ENCODE measurements at places on chromosomes 7 and 10. TPM values are rescaled to one million over a fixed set of nuclear protein-coding genes. Genes with fewer than 3 reads are reported as not detected.

GRCh38 chr10:90418869-90419652 lies 438.8 kb downstream of the HTR7 start:
- no peak for DNase-seq

Gene SPACDR
- total RNA-seq, result 0.49 TPM

- DNase-seq, result no peak
Measured at GRCh38 chr7:115368998-115369397, 447.1 kb downstream of the MDFIC start.

Gene FXYD4
- total RNA-seq, result not detected

DNA sequence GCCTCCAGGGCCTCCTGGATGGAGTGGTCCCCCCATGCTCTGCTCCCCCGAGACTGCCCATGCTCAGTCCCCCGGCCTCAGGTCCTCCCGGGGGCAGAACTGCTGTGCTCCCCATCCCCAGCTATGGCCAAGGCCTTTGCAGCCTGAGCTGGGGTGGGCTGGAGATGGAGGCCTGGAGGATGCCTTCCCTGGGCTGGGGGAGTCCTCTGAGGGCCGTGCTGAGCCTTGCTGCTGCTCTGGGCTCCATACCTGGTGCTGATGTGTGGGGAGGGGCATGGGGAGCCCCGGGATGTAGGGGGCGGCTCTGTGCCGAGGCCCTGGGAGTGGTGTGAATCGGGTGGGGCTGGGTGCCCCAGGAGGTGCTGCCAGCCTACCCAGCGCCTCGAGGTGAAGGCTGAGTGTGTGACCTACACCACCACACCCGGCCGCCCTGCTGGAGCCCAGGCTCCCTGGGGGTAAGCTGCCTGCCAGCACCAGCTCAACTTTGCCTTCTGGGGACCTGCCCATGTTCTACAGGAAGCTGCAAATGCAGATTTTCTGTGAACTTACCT lies 109.5 kb downstream of the UNCX start:
- no peak for DNase-seq

DNA sequence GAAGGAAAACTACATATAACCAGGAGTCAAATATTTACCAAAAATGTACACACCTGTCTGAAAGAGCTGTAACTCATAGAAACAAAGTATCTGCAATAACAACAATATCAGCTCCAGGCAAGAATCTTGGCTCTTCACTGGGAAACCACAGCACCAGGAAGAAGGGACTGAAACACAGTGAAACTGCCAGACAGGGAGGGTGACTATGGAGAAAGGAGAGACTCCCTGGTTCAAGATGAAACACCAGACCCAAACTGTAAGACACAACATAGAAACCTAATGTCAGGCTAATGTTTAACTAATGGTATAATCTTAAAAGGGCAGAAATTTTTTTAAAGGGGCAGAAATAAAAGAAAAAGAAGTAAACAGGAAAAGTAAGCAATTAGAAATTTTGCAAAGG lies 11.5 kb upstream of the TAS2R39 start:
- DNase-seq, result no peak

DNA sequence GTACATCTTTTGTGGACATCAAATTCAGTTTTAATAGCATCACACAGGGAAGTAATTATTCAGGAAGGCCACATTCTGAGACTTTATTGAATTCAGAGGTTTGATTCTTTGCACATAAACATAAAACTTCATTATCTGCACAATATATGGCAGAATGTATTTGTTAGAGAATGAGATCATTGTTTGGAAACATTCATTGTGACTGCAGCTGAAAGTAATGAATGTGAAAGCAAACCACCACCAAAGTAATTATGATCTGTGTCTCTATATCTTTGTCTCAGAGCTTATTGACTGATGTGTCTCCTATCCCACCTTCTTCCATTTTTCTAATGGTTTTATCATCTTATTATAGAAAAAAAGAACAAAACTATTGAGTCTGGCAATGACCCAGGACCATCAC lies 340.9 kb upstream of the PCDH15 start:
- DNase-seq, result peak; percentile 0

Gene HPSE2
- 3.1 TPM for total RNA-seq

DNA sequence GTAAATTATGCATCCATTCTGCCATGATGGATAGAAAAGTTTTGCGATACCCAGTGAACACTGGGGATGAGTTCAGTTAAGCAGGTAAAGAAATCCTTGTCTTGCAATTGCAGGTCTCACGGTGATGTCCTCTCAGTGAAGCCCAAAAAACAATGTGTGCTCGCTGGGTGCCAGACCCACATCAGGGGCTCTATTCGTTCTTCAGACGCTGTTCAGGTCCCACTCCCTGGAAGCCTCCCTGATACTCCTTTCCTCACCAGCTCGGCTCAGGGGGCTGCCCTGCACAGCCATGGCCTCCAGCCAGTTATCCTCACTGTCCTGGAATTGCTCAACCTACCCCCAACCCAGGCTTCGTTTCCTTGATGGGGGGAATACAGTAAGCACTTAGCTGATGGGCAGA lies 323.5 kb downstream of the ADARB2 start:
- no peak for DNase-seq

- no peak for DNase-seq
Measured at GRCh38 chr7:13508586-13508985, 480.9 kb downstream of the ETV1 start.

GRCh38 chr7:43869867-43870240 lies 537 bp upstream of the MRPS24 start:
- DNase-seq, result peak; percentile 70

- DNase-seq, result no peak
Measured at GRCh38 chr7:1193593-1194424, 33.8 kb upstream of the ZFAND2A start.

GRCh38 chr10:33321516-33321915 lies 13.0 kb downstream of the NRP1 start:
- no peak for DNase-seq

GRCh38 chr7:67595431-67596180 lies 599.0 kb downstream of the TYW1 start:
- DNase-seq, result no peak

Gene SPDYE11
- 0.10 TPM for total RNA-seq

Gene LBX1
- total RNA-seq, result 0.20 TPM

- no peak for DNase-seq
Measured at GRCh38 chr7:38317515-38317914, 44.1 kb upstream of the TARP start.

DNA sequence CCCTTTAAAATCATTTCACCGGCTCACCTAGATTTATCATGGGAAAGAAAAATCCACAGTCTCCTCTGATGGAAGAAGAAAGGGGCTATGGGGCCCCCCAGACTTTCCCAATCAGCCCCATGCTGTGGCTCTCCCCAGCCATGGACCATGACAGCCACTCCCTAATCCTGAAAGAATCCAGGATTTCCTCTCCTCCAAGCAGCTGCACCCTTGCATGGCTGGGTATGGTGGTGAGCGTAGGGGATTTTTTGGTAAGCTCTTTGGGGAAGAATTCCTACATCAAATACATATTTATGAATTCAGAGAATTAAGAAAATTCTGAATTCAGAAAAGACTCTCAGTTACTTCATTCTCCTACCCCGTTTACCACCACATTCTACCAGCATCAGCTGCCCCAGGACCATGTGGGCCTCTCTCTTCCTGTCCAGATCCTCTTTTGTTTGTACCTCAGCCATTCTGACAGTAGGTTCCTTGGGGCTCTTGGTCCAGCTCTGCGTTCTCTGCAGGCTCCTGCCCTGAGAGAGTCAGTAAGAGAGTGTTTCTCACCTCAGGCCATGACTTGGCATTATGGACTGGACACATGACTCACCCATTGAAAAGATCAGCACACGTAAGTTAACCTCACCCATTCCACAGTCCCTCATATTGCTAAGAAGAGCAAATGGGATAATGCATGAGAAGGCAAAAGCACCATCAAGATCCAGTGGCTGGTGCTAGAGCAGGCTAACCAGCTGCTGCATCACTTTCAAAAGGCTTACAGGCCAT lies 337.8 kb downstream of the ELMO1 start:
- no peak for DNase-seq

GRCh38 chr7:74002474-74003017 lies 25.4 kb upstream of the ELN start:
- DNase-seq, result no peak

DNA sequence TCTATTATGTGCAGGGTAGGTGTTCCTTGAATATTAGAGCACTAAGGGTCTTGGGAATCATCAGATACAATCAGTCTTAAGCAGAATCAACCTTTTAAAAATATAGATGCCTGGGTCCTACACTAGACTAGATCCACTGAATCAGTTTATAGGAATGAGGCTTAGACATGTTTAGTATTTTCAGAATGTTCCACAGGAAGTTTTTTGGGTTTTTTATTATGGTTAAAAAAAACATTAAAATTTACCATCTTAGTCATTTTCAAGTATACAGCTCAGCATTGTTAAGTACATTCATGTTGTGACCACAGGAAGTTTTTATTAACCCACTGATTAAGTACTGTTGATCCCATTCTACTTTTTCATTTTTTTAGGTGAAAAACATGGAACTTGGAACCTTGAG lies 135.7 kb downstream of the LCOR start:
- no peak for DNase-seq

DNA sequence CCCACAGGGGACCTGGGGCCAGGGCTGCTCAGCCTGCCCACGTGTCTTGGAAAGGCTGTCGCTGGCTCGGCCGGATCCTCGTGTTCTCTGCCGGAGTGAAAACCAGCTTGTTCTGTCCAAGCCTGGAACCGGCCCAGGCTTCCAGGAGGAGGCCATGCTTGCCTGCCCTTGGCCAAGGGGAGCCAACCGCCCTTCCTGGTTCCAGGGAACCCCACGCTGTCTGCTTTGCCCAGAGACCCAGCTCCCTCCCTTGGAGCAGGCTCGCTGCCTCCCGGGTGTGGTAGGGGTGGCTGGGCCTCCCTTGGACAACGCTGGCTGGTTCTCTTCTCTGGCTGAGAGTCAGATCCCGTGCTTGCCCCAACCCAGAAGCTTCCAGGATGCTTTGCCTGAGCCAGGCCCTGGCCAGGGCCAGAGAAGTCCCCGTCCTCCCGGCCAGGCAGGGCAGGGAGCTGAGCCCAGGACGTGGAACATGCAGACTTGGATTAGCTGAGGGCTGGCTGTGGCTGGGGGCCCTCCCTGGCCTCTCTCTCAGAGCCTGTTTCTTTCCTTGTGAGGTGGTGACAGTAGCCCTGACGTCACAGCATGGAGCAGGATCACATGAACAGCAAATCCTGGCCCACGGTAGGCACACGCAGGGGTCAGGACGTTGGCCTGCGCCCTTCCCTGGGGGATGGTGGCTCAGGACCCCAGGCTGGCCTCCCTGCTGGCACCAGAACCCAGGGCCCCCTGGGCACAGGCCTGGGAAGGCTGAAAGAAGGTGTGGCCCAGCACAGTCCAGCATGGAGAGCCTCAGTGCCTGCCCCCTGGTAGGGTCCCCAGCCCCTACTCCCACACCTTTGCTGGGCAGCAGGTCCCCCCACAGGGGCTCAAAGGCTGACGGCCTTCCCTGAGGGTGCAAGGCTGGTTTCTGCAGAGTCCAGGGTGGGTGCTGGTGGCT lies 67.5 kb downstream of the PWWP2B start:
- DNase-seq, result peak; percentile 19

Gene STEAP4
- 10.1 TPM for total RNA-seq

Gene KCND2
- total RNA-seq, result 0.79 TPM
